Thyroid gland (tissue), 4 donors: ENCODE measurements at places on chromosomes 1 and 21. TPM values are rescaled to one million over a fixed set of nuclear protein-coding genes. Genes with fewer than 3 reads are reported as not detected.

DNA sequence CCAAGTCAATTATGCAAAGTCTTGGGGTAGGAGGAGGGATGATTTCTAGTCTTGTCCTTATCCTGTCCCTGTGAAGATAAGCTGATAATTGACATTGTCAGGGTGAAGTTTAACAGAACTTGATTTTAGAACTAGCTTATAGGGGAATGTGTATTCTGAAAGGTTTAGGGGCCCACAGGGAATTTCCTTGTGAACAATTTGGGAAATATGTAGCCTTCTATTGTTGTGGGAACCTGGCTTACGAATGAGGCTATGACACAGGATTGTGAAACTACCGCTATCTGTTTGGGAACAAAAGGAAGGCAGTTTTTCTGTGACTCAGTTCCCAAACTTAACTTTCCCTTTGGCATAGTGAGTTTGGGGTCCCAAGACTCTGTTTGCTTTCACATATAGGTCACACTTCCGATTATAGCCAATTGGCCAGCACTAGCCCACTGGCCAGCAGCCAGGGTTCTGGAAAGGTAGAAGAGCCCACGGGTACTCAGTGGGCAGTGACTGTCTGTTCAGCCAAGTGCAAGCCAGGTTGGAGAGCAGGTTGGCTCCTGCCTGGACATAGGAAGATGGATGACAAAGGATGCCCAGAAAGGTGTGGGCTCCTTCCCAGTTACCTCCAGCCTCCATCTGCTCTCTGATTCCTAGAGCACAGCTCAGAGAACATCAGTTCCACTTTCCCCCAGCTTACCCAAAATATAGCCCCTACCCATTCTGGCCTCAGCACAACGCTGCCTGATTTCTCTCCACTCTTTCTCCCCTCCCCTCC lies 35.5 kb downstream of the H3-3A start:
- DNase-seq: no peak
- no peaks in the 10 kb centered on the region for H3K27me3 ChIP-seq
- H3K4me3 ChIP-seq: no peak overlapping the region
- no peak overlapping the region for H3K27ac ChIP-seq
- H3K4me1 ChIP-seq: no peaks in the 10 kb centered on the region

DNA sequence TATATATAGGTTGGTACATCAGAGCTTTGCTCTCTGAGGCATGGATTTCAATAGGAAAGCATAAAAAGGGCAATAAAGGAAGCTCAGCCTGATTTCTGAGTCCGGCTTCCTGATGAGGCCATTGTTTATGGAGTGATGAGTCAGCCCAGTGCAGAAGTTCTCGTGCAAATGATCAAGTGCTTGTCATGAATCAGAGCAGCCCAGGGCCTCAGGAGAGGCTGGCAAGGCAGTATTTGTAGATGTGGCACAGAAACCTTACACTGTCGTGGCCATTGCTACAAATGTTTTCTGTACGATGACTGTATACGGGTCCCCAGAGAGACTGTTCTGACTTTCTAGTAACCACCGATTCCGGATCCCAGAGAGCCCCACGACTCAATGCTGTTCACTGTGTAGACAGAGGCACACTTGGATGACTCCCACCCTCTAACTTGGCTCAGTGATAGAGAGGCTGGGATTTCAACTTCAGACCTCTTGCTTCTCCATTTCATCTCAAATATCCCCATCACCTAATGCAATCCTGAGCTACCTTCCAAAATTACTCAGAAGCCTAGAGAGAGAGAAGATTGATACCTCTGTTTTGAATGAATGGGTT lies 26.8 kb downstream of the UMODL1 start:
- H3K36me3 ChIP-seq: no peaks in the 10 kb centered on the region
- no peaks in the 10 kb centered on the region for H3K27me3 ChIP-seq
- no peak overlapping the region for H3K4me3 ChIP-seq
- H3K4me1 ChIP-seq: peaks cover 16% of the 10 kb centered on the region
- peak overlapping the region; percentile 41 for H3K27ac ChIP-seq
- peak; percentile 21 for DNase-seq

- H3K27ac ChIP-seq: no peak overlapping the region
- H3K36me3 ChIP-seq: no peaks in the 10 kb centered on the region
- H3K4me3 ChIP-seq: no peak overlapping the region
Observed at GRCh38 chr21:42746593-42747275, 93.3 kb downstream of the PDE9A start.

- H3K27ac ChIP-seq: peak overlapping the region; percentile 87
- peaks cover 41% of the 10 kb centered on the region for H3K4me1 ChIP-seq
- H3K27me3 ChIP-seq: no peaks in the 10 kb centered on the region
- no peaks in the 10 kb centered on the region for H3K36me3 ChIP-seq
- peak overlapping the region; percentile 83 for H3K4me3 ChIP-seq
Observed at GRCh38 chr1:46617108-46617800, 643 bp upstream of the MOB3C start.

SLC45A3 gene
- total RNA-seq: 6.7 TPM

ETV3 gene
- total RNA-seq: 16.2 TPM

NR1I3 gene
- total RNA-seq: not detected

SELP gene
- total RNA-seq: 3.6 TPM
